ENCODE measurements at places on chromosomes 7 and 10.

DNA sequence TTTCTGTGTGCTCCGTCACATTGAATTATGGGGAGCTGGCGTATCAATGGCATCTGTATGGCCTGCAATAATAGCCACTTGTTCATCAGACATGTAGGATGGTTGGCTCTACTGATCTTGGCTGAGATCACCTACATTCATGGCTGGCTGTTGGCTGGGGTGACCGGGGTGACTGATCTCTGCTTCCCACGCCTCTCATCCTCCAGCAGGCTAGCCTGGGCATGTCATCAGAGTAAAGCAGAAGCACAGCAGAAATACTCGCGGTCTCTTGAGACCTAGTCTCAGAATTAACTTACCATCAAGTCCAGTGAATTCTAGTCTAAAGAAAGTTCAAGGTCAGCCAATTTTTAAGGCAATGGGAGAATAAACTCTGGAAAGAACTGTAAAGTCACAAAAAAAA is 257.7 kb upstream of the GLI3 start:
- no peak for DNase-seq

- no peak for DNase-seq
Measured at GRCh38 chr7:150736864-150737263, 354 bp upstream of the GIMAP5 start.

DNA sequence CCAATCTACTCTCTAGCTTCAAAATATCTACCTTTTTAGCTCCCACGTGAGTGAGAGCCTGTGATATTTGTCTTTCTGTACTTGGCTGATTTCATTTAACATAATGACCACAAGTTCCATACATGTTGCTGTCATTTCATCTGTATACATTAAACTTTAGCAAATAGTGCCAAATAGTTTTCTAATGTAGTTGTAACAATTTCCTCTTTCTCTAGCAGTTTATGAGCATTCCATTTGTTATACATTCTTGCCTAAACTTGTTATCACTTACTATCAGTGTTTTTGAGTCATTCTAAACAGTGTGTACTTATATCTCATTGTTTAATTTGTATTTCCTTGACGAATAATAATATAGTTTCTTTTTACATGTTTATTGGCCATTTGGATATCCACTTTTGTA is 77.2 kb downstream of the NEUROD6 start:
- DNase-seq, result no peak

DNA sequence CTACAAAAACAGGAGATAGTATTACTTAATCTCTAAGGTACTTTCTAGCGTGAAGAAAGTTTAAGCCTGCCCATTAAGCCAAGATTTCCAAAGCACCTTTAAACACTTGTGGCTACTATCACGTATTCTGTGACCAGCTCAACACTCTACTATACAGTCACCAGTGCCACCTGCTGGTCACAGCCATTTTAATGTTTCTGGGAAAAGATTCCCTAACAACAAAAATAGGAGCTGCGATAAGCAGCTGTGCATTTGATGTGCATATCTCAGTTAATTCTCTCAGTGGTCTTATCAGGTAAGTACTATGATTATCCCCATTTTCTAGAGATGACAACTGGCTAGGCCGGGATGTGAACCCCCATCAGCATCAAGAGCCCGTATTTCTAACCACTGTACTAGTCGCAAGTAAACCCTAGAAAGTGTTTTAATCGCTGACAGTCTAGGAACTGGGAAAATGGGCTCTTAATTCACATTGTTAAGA is 860 bp downstream of the SEC31B start:
- DNase-seq, result peak; percentile 26

- DNase-seq, result no peak
Measured at GRCh38 chr10:51092402-51092801, 18.1 kb downstream of the PRKG1 start.

All from activated T-helper 9 cell treated with anti-CD3 and anti-CD28 coated beads, Interleukin-2, amount 50 U/mL, for 16 hours (primary cell).